ENCODE measurements at places on chromosomes 4 and X.

DNA sequence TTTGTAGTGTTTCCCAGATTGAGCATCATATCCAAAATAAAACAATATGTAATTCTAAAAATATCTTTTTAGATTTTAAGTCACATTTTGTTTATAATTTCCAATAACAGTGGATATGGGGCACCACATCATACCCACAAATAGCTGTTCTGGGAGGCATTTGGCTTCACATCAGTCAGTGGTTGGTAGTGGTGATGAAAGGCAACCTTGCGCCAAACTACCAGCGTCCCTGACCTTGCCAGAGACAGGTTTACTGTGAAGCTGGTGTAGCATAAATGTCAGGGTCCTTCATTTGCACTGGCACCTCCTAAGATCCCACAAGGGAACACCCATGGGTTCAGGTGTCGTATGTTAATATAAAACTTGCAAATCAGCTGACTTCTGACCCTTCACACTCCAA lies 222.2 kb downstream of the DCTD start:
- no peak for DNase-seq

DNA sequence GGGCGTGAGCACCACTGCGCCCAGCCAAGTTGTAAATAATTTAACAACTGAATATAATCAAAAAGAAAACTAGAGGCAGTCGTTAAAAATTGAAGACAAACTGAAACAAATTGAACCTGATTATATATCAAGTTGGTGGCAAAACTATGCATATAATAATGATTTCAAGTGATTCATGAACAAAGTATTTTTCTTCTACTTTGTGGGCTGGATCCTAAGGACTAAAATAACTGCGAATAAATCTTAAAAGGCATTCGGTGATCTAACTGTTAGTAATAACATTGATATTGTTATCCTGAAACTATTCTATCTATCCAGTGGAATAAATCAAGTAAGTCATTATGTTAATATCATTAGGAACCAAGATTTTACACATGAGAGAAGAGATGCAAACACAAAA lies 21.2 kb upstream of the USP9X start:
- DNase-seq, result no peak

- DNase-seq, result no peak
Measured at GRCh38 chr4:108336076-108336475, 167.3 kb upstream of the LEF1 start.

DNA sequence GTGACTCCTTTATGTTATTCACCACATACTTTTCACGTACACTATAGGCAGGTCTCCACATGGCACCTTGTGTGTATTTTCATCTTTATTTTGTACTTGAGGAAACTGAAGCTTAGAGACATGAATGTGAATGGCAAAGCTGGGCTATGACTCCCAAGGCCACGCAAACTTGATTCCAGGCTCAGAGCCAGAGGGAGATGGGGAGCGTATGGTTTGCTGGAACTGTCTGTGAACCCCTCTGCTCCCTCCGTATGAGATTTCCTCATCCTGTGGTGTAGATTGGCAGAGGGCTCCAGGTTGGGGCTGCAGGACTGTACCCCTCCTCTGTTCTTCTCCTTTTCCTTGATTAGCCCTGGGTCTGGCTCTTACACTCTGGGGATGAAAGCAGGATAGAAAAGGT lies 16.1 kb upstream of the STARD8 start:
- DNase-seq, result no peak

DNA sequence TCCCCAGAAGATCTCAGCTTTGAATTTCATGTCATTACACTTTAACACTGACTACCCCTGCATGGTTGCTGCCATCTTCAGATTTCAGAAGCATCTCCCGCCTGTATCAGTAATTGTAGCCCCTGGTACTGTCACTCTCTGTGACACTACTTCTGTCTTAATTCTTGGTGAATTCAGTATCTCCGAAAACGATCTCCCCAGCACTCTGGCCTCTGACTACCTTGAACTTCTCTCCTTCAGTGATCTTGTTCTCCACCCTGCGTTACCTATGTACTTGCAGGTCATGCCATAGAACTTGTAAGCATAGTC lies 53.8 kb upstream of the ABCG2 start:
- DNase-seq, result no peak

- no peak for DNase-seq
Measured at GRCh38 chr4:184421533-184422155, 52.7 kb downstream of the IRF2 start.

DNA sequence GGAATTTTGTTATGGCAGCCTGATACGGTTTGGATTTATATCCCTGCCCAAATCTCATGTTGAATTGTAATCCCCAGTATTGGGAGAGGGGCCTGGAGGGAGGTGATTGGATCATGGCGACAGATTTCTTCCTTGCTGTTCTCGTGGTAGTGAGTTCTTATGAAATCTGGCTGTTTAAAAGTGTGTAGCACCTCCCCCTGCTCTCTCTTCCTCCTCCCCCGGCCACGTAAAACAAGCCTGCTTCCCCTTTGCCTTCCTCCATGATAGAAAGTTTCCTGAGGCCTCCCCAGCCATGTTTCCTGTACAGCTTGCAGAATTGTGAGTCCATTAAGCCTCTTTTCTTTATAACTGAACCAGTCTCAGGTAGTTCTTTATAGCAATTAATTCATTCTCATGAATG lies 37.9 kb downstream of the SUPT20HL2 start:
- no peak for DNase-seq

GRCh38 chr4:40546506-40546905 lies 83.2 kb downstream of the RBM47 start:
- DNase-seq, result no peak

- no peak for DNase-seq
Measured at GRCh38 chr4:130955520-130955919, 1859.6 kb downstream of the C4orf33 start.

- peak; percentile 29 for DNase-seq
Measured at GRCh38 chr4:39732728-39733127, 34.8 kb downstream of the UBE2K start.

- DNase-seq, result no peak
Measured at GRCh38 chrX:139828033-139828432, 104.8 kb downstream of the ATP11C start.

GRCh38 chr4:123480706-123481418 lies 84.3 kb downstream of the SPRY1 start:
- no peak for DNase-seq

DNA sequence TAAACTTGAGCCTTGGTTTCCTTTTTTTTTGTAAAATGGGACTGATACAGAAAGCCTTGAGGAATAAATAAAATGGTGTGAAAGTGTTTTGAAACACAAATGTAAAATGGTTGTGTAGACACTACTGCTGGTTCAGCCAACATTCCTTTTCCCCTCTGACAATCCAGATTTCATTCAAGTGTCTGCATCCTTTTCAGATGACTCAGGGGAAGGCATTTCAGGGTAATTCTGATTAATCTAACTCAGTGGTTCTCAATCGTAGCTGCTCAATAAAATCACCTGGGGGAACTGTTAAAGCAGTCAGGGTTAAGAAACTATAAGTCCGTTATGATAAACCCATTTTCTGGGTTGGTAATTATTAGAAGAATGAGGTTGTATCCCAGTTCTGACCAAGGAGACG lies 4.6 kb downstream of the ARHGAP10 start:
- DNase-seq, result no peak

- DNase-seq, result peak; percentile 8
Measured at GRCh38 chrX:54509400-54509799, 13.4 kb upstream of the FGD1 start.

GRCh38 chr4:54036184-54036583 lies 28.2 kb downstream of the CHIC2 start:
- no peak for DNase-seq

- no peak for DNase-seq
Measured at GRCh38 chr4:165410214-165410613, 31.4 kb downstream of the CPE start.

DNA sequence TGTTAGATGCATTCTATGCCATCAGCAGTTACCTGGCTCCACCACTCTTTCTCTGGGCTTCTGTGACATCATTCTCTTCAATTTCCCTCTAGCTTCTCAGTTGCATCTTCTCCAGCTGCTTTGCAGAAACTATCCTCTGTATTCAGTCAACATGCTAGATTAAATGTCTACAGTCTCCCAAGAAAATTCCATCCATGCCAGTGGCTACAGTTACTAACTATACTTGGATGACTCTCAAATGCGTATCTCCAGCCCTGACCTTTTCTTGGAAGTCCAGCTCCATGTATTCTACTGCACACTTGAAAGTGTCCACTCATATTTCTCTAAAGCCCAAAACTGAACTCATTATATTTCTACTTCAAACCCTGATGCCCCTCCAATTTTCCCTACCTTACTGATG lies 232.3 kb upstream of the TENM3 start:
- peak; percentile 2 for DNase-seq

DNA sequence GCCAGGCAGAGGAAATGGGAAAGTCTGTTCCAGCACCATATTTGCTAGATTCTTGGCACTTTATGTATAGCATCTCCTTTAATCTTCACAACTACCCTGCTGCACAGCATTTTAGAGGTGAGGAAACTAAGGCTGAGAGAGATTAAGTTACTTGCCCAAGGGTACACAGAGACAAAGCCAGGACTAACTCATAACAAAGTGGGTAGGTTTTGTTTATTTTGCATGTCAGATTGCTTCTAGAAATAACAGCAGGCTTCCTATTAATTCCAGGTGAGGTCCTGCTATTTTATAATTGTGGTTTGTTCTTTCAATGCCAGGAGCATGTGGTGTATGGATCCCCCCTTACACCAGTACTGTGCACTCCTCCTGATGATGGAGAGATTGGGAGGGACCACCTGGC lies 15.0 kb downstream of the TCEANC start:
- DNase-seq, result no peak

DNA sequence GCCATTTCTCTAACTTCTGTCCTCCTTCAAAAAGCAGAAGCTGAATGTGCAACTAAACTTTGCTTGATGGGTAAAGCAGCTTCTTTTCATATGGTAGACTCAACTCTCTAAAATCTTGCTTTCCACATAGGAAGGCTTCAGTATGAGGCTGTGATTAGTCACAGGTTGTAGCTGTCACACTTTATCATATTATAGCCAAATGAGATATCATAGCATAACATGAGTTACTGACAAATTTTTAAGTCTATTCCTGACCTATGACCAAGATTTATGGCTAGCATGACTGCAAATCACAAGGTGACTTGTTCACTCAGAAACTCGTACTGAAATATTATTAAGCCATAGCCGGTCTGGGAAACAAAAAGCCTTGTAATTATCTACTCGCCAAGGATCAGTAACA lies 998.6 kb downstream of the RPA4 start:
- no peak for DNase-seq

- no peak for DNase-seq
Measured at GRCh38 chr4:113637823-113638561, 123.5 kb downstream of the CAMK2D start.

DNA sequence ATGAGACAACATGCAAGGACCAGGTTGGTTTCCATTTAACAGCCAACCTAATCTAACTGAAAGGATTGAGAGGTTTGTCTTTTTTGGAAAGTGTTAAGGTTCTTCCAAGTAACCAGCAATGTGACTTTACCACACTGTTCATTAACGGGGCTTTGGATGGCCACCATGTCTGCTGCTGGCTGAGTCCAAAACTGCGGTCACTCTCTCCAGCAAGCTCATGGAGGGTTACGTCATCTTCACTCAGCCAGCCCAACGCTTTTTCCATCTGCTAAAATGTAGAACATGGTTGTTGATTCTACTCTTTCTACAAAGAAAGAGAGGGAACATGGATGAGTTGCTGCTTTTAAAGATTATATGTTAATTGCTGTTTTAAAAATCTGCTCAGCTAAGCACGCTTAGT lies 11.0 kb downstream of the PKD2 start:
- no peak for DNase-seq

DNA sequence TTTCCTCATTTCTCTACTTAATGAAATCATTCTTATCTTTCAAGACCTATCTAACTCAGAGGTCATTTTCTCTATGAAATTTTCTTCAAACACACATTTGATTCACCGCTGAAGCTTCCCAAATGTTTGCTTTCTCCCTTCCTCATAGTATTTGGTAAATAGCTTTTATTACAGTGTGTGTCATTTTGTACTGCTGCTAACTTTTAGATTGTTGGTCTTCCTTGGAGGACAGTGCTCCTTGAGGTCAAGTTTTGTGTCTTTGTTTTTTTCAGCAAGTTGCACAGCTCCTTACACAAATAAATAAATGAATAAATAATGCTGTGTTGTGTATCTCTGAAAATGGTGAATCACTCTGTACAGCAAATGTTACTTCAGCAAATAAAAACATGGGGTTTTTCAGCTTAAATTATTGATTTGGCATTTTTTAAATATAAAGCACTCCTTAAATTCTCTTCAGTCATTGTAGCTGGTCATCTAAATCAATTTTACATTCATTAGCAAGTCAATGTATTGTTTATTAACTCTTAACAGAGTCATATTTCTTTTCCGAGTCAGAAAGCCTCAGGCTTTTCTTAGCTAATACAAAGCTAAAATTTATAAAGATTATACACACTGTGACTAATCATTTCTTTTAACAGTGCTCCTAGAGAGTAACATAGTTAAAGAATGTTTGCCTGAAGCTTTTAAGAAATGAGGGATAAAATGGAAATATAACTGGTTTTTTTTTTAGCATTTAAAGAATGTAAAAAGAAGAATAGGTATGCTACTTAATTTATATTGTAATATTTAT lies 30.1 kb upstream of the MAD2L1 start:
- peak; percentile 50 for DNase-seq

DNA sequence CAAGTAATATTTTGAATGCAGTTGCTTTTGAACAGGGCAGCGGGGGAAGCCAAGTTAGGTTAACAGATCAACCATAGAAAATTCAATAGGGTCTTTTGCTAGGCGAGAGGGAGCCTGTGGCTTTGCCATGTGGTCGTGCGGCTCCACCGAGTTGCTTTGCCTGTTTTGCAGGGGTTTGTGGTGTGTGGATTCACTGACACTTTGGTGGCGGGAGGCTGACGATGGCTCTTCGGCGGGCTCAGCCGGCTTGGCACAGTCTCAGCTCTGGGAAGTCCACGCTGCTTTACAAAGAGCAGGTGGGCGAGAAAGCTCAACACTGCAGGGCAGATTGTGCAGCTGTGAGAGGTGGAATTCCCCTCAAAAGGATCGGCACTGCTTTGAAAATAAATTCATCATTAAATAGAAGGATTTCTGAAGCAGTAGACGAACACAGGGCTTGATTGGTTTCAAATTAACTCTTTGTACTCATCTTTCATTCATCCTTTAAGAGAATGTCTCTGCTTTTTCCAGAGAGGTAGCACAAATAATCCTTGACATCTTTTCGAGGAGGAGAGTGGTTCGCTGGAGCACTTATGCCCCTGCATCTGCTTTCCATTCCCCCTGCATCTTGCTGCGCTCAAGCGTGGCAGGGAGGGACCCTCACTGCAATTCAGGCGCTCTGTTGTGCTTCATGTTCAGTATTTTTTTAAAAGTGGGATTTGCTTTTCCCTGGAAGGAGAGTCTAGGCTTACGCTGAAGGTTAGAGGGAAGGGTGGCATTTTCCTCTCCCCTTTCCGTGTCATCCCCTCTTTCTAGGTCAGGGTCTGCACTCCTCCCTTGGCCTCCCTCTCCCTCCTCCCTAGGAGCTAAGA lies 201.8 kb upstream of the LEF1 start:
- DNase-seq, result no peak

GRCh38 chrX:129790808-129791207 lies 11.1 kb downstream of the SASH3 start:
- DNase-seq, result no peak

- DNase-seq, result no peak
Measured at GRCh38 chr4:5804656-5805055, 88.2 kb downstream of the CRMP1 start.

Data from foreskin melanocyte (primary cell).